ENCODE measurements at places on chromosomes 5 and 9.
A peak's percentile ranks its signal among the peaks of the same experiment; 100 is the strongest.

- DNase-seq = no peak
These were observed 77.4 kb upstream of the MAST4 start for GRCh38 chr5:66518753-66519152.

DNA sequence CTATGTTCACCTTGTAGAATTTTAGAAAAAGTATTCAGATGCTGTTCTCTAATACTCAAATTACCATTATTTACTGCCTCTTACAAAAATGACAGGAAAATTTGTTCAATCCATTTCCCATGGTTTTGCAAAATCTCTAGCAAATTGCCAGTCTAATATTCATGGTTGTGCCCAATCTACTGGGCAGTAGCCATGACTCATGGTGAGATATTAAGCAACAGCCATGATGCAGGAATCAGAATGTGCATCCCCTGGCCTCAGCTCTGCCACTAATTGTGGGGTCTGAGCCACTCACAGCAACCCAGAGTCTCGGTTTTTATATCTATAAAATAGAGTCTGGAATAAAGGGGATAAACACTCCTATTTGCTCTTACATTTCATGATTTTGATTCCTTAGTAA lies 353.6 kb downstream of the DEPDC1B start:
- DNase-seq = no peak

- no peak for DNase-seq
These were observed 114.3 kb downstream of the MVB12B start for GRCh38 chr9:126440940-126441339.

DNA sequence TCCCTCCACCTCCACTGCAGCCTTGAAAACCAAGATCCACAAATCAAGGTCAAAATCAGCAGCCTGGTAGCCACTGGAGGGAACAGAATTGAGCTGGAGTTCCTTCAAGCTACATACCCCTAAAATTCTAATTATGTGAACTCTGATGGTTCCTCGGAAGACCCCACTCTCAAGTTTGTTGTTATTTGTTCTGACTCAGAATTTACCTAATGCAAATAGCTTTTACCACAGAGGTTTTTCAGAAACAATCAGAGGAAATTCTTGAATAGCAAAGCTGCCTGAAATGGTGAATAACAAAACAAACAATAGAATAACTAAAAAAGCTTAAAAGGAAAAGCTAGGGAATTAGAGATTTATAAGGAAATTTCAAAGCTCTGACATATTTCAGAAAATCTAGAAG lies 220.0 kb downstream of the CDH18 start:
- no peak for DNase-seq

DNA sequence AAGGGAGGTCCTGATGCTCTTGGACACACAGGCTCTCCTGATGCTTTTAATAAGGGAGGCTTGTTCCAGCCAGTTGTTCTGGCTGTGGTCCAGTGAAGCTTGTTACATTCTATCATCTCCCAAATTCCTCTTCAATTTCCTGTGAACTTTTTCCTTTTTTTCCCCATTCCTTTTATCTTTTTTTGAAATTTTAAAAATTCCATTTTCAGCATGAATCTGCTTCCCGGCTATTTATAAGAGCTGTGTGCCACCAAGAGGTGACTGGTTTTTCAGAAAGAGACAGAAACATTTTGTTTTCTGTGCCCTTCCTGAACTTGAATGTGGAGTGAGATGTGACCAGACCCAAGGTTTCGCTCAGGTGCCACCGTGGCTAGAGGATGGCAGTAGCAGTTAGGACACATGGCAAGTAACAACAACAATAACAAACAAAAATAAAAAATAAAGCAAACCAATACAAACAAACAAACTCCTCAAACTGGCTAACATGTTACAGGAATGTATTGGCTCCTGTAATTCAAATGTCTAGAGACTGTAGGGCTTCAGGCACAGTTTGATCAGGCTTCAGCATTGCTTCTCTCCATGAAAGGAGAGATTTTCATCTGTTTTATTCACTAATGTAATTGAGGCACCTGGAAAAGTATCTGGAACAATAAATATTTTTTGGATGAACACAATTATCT lies 121.1 kb downstream of the BOD1 start:
- DNase-seq = no peak

GRCh38 chr9:18507151-18507550 lies 33.2 kb downstream of the ADAMTSL1 start:
- DNase-seq = no peak

GRCh38 chr5:111984044-111984443 lies 227.1 kb upstream of the NREP start:
- no peak for DNase-seq

GRCh38 chr5:172106511-172107356 lies 81.3 kb downstream of the STK10 start:
- no peak for DNase-seq

DNA sequence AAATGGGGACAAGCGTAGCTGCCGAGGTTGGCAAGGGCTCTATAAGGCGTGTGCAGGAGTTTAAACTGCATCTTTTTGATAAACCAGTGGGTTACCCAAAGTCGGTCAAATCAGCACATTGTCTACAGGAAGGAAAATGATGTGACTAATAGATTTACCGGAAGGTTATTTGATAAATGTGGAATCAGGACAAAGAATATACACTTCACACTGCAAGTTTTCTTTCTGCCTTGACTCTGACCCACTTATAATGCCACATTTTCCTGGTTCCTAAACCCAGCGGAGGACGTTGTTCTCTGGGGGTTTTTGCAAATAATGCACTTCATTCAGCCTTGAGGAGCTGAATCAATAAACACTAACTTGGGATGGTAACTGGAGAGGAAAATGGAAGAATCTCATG lies 76.8 kb downstream of the TTLL11 start:
- no peak for DNase-seq

DNA sequence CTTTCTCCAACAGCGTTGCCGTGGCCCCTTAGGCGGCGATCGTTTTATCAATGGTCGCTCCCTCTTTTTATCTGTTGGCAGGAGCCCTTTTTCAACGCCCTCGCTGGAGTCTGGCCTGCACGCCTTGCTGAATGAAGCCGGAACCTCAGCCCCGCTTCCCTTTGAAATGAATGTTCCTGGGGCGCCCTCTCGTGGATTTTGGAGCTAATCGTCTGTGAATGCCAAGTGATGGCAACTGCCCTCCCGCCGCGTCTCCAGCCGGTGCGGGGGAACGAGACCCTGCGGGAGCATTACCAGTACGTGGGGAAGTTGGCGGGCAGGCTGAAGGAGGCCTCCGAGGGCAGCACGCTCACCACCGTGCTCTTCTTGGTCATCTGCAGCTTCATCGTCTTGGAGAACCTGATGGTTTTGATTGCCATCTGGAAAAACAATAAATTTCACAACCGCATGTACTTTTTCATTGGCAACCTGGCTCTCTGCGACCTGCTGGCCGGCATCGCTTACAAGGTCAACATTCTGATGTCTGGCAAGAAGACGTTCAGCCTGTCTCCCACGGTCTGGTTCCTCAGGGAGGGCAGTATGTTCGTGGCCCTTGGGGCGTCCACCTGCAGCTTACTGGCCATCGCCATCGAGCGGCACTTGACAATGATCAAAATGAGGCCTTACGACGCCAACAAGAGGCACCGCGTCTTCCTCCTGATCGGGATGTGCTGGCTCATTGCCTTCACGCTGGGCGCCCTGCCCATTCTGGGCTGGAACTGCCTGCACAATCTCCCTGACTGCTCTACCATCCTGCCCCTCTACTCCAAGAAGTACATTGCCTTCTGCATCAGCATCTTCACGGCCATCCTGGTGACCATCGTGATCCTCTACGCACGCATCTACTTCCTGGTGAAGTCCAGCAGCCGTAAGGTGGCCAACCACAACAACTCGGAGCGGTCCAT lies 10.0 kb downstream of the S1PR3 start:
- DNase-seq = peak; percentile 29

- DNase-seq = no peak
These were observed 337.5 kb upstream of the PCSK5 start for GRCh38 chr9:75552941-75553340.

- DNase-seq = no peak
These were observed 25.4 kb upstream of the WWC1 start for GRCh38 chr5:168266016-168266415.

- peak; percentile 24 for DNase-seq
These were observed 39.8 kb upstream of the PITX1 start for GRCh38 chr5:135073761-135074345.

- no peak for DNase-seq
These were observed 166.8 kb downstream of the MUSK start for GRCh38 chr9:110835404-110835803.

DNA sequence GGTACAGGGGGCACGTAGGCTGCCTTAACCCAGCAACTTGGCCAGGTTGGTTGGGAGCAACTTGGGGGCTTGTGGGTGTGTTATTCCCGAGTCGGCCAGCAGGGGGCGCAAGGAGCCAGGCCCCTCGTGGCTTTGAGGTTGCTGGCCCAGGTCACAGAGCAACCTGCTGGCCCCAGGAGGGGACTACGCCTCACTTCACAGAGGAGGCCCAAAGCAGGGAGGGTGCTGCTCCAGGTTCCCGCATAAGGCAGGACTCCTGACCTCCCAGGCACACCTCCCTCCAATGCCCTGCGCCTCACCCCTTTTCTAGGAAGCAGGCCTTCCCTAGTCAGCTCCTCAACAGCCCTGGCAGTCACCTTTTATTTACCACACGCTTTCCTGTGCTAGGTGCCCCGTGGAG lies 18.1 kb downstream of the KYAT1 start:
- no peak for DNase-seq
